ENCODE measurements at places on chromosomes 7 and 10. TPM values are rescaled to one million over a fixed set of nuclear protein-coding genes. Genes with fewer than 3 reads are reported as not detected.
A peak's percentile ranks its signal among the peaks of the same experiment; 100 is the strongest.

GRCh38 chr10:111872591-111872990, 311.0 kb downstream of the GPAM start:
- no peak for DNase-seq
- no peaks in the 10 kb centered on the region for H3K27me3 ChIP-seq
- no peak overlapping the region for H3K4me3 ChIP-seq
- no peaks in the 10 kb centered on the region for H3K4me1 ChIP-seq

RPP30 gene
- total RNA-seq = 108 TPM

GRCh38 chr10:48626986-48627731, 22.3 kb upstream of the ARHGAP22 start:
- H3K27ac ChIP-seq = no peak overlapping the region
- DNase-seq = no peak
- no peaks in the 10 kb centered on the region for H3K4me1 ChIP-seq
- no peak overlapping the region for H3K4me3 ChIP-seq
- no peaks in the 10 kb centered on the region for H3K36me3 ChIP-seq

AOAH gene
- total RNA-seq = 2.6 TPM

DNA sequence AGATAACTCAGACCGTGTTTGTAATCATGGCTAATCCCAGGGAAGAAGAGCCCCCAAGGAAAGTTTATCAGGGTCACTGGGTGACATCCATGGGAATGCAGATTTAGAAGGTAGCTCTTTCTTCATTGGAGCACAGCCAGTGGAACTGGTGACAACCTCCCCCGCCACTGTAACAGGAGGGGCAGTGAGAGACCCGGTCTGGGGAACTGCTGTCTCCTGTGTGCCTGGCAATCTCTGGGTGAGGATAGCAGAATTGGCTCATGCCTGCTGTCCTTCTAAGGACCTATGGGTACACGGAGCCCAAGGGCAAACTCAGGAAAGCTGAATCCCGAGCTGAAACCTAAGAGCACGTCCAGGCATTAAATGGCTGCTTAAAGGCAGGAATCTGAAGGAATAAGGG, 341.6 kb downstream of the ABCA13 start:
- no peaks in the 10 kb centered on the region for H3K36me3 ChIP-seq
- no peaks in the 10 kb centered on the region for H3K4me1 ChIP-seq
- no peak overlapping the region for H3K27ac ChIP-seq
- H3K27me3 ChIP-seq = no peaks in the 10 kb centered on the region
- H3K4me3 ChIP-seq = no peak overlapping the region

- peak overlapping the region; percentile 86 for H3K4me3 ChIP-seq
- peak overlapping the region; percentile 91 for H3K27ac ChIP-seq
- H3K4me1 ChIP-seq = peaks cover 19% of the 10 kb centered on the region
- peaks cover 23% of the 10 kb centered on the region for H3K36me3 ChIP-seq
- no peaks in the 10 kb centered on the region for H3K27me3 ChIP-seq
Observed at GRCh38 chr7:97871659-97872024, 566 bp downstream of the ASNS start.

- no peak overlapping the region for H3K4me3 ChIP-seq
- no peak for DNase-seq
- no peaks in the 10 kb centered on the region for H3K27me3 ChIP-seq
- peaks cover 39% of the 10 kb centered on the region for H3K4me1 ChIP-seq
- no peak overlapping the region for H3K27ac ChIP-seq
Observed at GRCh38 chr10:74910241-74910975, 84.0 kb downstream of the KAT6B start.

- no peak overlapping the region for H3K27ac ChIP-seq
- no peaks in the 10 kb centered on the region for H3K27me3 ChIP-seq
- no peak overlapping the region for H3K4me3 ChIP-seq
- H3K4me1 ChIP-seq = peaks cover 14% of the 10 kb centered on the region
Observed at GRCh38 chr10:102997998-102998397, 79.9 kb downstream of the CNNM2 start.

SPDYE11 gene
- not detected for total RNA-seq

- H3K4me3 ChIP-seq = no peak overlapping the region
- H3K4me1 ChIP-seq = peaks cover 61% of the 10 kb centered on the region
- peaks cover 48% of the 10 kb centered on the region for H3K36me3 ChIP-seq
- H3K27me3 ChIP-seq = no peaks in the 10 kb centered on the region
- no peak overlapping the region for H3K27ac ChIP-seq
Observed at GRCh38 chr7:155744971-155745683, 67.1 kb downstream of the SHH start.

DNA sequence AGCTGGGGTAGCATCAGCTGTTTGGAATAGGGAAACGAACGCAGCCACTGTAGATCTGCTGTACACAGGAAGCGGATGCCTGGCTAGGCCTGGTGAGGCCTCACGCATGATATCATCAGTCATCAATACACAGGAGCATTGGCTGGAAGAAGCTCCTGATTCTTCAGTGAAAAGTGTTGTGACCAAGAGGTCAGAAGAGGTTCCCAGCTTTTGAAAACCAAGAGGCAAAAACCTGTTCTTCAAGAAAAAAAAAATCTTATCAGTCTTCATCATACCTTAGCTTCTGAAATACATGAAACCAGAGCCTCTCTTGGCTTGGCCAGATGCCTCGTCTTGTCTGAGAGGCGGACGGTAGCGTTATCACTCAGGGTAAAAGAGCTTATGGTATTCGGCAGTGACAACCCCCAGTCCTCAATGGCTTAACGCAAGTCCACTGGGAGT, 139.3 kb upstream of the TCF7L2 start:
- no peaks in the 10 kb centered on the region for H3K27me3 ChIP-seq
- no peak overlapping the region for H3K4me3 ChIP-seq
- DNase-seq = no peak

TCF7L2 gene
- 0.71 TPM for total RNA-seq

DNA sequence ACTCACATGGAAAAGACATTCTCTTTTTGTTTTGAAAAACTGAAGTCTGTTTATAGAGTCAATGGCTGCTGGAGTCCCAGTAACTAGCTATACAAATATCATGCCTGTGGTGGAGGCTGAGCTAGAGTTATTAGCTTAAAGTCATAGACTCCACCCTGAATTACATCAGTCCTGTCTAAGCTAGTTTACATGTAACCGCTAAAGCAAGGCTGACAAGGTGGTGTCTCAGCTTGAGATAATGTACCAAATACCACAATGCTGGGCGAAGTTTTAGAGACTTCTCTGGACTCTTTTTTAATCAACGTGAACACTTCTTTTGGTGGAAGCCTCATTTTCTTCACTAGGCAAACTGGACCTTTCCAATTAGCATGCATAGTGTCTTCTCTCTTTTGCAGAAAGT, 219.4 kb downstream of the ANK3 start:
- no peaks in the 10 kb centered on the region for H3K4me1 ChIP-seq
- no peak for DNase-seq
- H3K27ac ChIP-seq = no peak overlapping the region
- H3K27me3 ChIP-seq = no peaks in the 10 kb centered on the region
- H3K4me3 ChIP-seq = no peak overlapping the region
- H3K36me3 ChIP-seq = peaks cover 9% of the 10 kb centered on the region

DNA sequence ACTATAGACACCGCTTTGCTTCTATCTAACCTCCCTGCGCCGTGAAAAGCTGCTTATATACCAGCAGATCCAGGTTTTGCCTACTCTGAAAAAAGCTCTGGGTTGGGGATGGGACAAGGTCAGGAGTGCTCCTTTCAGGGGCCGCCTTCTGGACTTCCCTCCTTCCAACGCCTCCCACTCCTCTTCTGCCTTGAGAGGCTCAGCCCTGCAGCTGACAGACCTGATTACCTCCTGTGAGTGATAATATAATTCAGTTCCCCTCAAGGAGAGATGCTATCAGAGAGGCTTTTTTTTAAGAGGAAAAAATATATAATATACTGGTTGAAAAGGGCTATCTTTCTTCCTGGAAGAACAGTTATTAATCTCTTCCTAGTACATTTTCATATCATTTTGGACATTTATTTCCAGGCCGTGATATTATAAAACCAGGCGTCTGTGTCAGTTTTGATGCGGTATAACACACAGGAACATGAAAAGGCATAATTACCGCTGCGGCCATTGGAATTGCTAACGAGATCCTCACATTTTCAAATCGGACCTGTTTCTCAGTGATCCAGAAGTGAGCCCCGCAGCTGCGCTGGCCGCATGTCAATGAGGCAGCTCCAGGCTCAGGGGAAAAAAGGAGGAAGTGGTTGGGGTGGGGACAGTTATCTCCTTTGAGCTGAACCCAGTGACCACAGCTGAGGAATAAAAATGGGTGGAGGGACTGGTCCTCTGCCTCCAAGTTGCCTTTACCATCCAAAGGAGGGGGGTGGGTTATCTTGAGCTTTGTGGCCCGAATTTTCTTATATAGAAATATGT, 457.1 kb downstream of the TYW1 start:
- no peaks in the 10 kb centered on the region for H3K36me3 ChIP-seq
- no peak for DNase-seq
- H3K27me3 ChIP-seq = peaks cover 4% of the 10 kb centered on the region
- no peaks in the 10 kb centered on the region for H3K4me1 ChIP-seq

DNA sequence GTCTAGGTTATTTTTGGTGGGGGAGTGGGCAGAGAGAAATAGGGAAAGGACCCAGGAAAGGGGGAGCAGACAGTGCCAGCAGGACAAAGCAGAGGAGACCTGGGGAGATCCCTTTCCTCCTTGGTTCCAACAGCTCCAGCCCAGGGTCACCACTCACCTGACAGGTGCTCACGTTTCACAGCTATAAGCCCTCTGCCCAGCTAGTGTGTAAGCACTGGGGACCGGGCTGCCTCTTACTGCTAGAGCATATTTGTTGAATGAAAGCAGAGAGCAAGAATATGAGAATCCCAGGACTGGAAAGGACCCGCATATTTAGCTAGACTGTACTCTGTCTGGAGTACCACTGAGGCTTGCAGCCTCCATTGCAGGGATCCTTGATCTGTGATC, 6.7 kb downstream of the ZCCHC24 start:
- no peak for DNase-seq
- no peak overlapping the region for H3K4me3 ChIP-seq
- no peaks in the 10 kb centered on the region for H3K36me3 ChIP-seq

DNA sequence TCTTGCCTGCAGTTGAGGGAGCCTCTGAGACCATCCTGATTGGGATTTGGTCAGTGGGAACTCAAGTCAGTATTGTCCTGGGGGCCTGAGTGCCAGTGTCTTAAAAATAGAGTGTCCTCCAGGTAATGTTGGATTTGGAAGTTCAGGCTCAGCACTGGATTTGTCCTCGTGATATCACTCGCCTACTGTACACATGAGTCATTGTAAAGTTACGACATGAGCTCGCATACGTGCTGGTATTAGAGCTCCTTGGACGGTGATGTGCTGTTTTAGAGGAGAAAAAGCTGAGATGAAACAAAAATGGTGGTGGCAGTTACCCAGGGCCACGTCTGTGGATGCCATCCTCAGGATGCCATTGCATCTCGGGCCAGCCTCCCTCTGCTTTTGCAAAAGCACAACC, 78.2 kb downstream of the MGMT start:
- no peak for DNase-seq
- no peak overlapping the region for H3K27ac ChIP-seq
- H3K4me1 ChIP-seq = no peaks in the 10 kb centered on the region
- H3K4me3 ChIP-seq = no peak overlapping the region
- H3K36me3 ChIP-seq = peaks cover 23% of the 10 kb centered on the region

AUTS2 gene
- 4.7 TPM for total RNA-seq

RASA4B gene
- 10.2 TPM for total RNA-seq

DNA sequence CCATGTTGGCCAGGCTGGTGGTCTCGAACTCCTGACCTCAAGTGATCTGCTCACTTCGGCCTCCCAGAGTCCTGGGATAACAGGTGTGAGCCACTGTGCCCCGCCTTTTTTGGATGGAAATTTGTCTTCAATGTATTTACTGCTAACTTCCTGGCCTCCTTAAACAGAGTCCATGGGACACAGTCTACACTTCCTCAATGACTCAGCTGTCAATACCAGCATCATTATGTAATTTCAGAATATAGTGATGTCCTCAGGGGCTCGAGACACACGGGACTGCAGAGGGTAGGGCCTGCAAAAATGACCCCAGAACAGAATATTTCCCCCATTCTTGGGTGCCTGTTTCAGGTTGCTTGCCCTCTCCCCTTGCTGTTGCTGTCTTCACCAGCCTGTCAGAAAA, 31.1 kb downstream of the CAMK2G start:
- no peaks in the 10 kb centered on the region for H3K4me1 ChIP-seq
- no peaks in the 10 kb centered on the region for H3K27me3 ChIP-seq

DNA sequence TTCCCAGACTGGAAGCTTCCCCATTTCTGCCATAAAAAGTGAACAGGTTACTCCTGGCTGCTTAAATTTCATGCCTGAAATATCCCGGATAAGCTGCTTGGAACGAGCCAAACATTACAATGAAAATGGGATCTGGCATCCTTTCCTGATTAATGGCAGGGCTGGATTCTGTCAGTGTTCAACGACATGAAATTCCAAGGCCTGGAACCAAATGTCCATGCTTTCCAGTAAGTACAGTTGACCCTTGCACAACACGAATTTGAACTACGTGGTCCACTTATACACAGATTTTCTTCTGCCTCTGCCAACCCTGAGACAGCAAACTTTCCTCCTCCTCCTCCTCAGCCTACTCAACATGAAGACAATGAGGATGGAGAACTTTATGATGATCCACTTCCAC, 65.4 kb downstream of the SGMS1 start:
- H3K27me3 ChIP-seq = no peaks in the 10 kb centered on the region
- H3K4me3 ChIP-seq = no peak overlapping the region
- H3K36me3 ChIP-seq = no peaks in the 10 kb centered on the region
- no peak for DNase-seq

DNA sequence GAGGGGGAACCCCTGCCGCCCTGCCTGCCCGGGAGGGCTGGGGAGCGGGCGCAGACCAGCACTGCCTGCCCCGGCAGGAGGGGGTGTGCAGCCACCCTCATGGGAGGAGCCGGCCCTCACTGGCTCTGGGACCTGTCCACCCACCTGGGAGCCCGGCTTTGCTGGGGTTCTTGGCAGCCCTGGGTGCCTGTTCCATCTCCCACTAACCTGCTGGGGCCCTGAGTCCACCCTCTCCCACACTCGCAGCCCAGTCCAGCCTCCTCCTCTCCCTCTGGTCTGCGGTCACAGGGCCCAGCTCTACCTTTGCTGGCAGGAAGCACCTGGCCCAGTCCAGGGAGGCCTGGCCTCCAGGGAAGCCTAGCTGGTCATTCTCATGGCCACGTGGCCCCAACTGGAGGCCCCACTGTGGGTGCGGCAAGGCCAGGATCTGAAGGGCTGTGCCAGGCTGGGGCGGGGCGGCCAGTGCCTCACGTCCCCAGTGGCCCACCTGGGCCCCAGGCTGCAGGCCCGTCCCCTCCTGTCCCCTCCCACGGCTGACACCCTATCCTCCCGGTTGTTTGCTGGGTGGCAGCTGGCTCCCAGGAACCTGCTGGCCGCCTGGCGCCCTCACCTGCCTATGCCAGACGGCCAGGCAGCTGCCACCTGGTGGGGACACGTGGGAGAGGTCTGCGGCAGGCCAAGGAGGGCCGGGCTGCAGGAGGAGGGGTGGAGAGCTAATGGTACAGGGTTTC, at the start of gene TMEM184A:
Gene TMEM184A (minus strand): TSS at position 393 of the 731 bp plus-strand sequence. CDS start 721 bp downstream, outside the sequence.
- peak; percentile 67 for DNase-seq
- no peaks in the 10 kb centered on the region for H3K27me3 ChIP-seq
- H3K4me1 ChIP-seq = no peaks in the 10 kb centered on the region
- H3K36me3 ChIP-seq = no peaks in the 10 kb centered on the region
- no peak within 1 kb of the TSS for H3K27ac ChIP-seq

All from activated CD4-positive, alpha-beta memory T cell treated with anti-CD3 and anti-CD28 coated beads for 36 hours (primary cell).